ENCODE measurements at places on chromosomes 11 and 22.

- DNase-seq = no peak
These were observed 88.5 kb downstream of the ARL14EP start for GRCh38 chr11:30411383-30411782.

GRCh38 chr11:88231894-88232482, 56.7 kb upstream of the RAB38 start:
- DNase-seq = peak; percentile 64

DNA sequence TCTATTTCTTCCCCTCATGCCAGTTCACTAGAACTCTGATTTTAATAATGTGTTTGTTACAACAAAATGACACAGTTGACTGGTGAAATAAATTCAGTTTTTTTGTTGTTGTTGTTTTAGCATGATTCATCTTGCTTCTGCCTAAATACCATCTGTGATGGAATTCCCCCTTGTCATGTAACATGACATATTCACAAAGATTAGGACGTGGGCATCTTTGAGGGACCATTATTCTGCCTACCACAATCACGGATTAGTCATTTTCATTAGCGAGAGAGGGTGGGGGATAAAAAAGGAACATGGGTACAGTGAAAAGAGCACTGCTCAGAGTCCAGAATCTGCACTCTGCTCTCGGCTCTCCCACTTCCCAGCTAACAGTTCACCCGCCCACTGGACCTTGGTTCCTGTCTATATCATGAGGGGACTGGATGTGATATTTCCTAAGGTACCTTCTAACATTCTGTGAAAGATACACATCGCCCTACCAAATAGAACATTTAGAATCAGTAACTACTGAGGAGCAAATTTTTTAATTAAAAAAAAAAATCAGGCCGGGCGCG, 11.3 kb downstream of the HTATIP2 start:
- no peak for DNase-seq

DNA sequence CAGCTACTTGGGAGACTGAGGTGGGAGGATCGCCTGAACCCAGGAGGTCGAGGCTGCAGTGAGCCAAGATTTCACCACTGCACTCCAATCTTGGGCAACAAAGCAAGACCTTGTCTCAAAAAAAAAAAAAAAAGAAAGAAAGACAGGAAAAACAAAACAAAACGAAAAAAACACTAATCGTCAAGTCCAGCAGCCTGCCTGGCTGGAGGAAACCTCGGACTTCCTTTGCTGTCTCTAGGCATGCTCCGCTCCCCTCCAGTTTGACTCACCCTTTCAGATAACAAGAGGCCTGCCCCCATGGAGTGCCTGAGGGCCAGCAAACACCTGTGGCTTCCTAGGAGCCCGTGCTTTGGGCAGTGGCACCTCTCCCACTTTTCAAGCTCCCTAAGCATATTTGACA, 28.8 kb upstream of the CHKA start:
- DNase-seq = peak; percentile 61

DNA sequence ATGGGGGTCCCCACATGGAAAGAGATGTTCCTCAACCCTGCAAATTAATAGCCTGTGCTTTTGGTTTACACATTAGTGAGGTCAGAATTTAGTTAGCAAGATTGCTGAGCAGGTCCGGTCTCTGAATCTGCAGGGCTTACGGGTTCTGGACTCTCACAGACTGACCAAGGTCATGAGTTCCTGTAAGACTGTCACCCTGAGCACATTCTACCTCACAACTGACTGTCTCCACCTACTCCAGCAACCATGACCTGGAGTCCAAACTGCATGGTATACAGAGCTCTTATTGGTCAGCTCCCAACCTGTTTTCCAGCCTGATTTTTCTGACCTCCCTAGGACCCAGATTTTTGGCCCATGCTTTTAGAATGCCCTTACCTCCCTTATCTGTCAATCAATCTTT, 28.2 kb downstream of the DKK3 start:
- DNase-seq = no peak

GRCh38 chr22:42162728-42163489, 32.3 kb upstream of the CYP2D6 start:
- DNase-seq = no peak

DNA sequence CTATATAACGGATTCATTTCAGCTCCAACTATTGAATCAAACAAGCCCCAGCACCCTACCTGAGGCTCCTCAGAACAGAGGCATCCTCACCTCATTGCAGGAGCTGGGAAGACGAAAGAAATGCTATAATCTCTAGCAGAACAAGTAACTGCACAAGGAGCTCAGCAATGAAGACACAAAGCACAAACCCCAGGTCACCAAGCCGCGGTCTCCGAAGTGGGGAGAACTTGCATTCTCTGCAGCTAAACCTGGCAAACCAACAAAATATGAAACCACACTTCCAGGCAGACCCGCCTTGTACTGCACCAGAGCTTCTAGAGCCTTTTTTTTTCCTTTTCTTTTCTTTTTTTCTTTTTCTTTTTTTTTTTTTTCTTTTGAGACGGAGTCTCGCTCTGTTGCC, 21.8 kb upstream of the CD5 start:
- no peak for DNase-seq

- peak; percentile 47 for DNase-seq
These were observed 23.8 kb downstream of the MICAL2 start for GRCh38 chr11:12134236-12134585.

DNA sequence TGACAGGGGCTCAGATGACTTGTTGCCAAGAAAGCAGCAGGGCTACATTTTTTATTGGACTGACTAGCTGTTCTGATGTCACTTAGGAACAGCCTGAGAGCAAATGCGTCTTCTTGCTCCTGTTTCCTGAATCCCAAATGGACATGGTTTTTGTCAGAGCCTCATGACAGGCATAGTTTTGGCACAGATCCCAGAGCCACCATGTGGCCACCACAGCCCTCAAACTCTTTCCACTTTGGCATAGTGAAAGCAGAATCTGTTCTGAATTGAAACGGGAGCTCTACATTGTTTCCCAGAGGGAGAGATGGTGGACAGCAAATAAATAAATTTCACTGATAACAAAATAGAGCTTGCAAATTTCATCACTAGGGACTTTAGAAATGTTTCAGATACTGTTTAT, 222.2 kb downstream of the C11orf87 start:
- DNase-seq = peak; percentile 2

DNA sequence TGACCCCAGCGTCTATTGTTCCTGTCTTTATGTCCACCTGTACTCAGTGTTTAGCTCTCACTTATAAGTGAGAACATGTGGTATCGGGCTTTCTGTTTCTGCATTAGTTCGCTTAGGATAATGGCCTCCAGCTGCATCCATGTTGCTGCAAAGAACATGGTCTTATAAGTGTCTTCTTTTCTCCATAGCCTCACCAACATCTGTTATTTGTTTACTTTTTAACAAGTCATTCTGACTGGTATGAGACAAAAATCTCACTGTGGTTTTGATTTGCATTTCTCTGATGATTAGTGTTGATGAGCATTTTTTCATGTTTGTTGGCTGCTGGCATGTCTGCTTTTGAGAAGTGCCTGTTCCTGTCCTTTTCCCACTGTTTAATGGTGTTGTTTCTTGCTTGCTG, 21.7 kb upstream of the SLN start:
- no peak for DNase-seq

GRCh38 chr11:72573855-72574445, 100.3 kb downstream of the PDE2A start:
- no peak for DNase-seq

DNA sequence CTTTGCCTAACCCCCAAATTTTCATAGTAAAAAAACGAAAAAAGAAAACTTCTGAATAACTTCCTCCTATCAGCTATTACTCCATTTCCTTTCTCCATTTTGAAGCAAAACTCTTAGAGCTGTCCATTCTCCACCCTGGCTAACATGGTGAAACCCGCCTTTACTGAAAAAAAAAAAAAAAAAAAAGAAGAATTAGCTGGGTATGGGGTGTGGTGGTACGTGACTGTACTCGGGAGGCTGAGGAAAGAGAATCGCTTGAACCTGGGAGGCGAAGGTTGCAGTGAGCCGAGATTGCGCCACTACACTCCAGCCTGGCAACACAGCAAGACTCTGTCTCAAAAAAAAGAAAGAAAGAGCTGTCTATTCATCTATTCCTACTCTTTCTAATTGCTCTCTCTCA, 11.3 kb upstream of the NXF1 start:
- no peak for DNase-seq

- no peak for DNase-seq
These were observed 29.0 kb upstream of the KRTAP5-7 start for GRCh38 chr11:71498091-71498490.

- DNase-seq = no peak
These were observed 23.4 kb upstream of the WNT7B start for GRCh38 chr22:46000081-46001027.

DNA sequence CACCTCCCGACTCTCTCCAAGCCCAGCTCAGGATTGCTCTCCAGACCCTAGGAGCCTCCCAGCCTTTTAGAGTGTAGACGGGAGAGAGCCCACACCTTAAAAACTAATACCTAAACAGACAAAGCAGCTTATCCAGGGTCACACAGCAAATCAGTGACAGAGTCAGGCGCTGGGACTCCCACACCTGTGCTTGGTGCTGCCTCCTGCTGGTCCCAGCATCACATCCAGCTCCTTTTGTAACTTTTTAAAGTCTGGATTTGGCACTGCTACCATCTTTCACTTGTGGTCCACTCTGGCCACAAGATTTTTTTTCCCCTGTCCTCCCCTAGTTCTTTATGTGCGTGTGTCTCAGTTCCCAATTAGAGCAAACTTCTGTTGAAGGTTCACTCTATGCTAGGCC, 4.7 kb downstream of the ANO1 start:
- DNase-seq = no peak

GRCh38 chr11:114447892-114448291, 8.6 kb downstream of the REXO2 start:
- no peak for DNase-seq

DNA sequence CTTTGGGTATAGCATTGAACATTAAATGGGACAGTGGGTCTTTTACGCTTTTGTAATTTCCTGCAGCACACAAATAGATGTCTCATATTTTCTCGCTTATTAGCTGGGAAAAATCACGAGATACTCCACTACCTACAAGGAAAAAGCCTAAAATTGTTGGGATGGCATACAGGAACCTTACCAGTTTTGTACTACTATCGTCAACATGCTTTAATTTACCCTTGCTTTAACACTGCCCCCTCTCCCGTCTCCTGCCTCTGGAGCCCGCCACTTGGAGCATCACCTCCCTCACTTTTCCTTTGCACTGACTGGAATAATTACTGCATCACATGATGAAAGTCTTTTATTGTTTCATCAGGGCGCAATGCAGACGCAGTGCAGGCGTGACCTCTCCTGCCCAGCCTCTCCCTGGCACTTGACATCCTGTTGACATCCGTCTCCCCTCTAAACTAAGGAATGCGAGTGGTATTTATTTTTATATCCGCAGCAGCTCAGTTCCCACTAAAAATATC, 1.0 kb upstream of the FNBP4 start:
- DNase-seq = peak; percentile 80

DNA sequence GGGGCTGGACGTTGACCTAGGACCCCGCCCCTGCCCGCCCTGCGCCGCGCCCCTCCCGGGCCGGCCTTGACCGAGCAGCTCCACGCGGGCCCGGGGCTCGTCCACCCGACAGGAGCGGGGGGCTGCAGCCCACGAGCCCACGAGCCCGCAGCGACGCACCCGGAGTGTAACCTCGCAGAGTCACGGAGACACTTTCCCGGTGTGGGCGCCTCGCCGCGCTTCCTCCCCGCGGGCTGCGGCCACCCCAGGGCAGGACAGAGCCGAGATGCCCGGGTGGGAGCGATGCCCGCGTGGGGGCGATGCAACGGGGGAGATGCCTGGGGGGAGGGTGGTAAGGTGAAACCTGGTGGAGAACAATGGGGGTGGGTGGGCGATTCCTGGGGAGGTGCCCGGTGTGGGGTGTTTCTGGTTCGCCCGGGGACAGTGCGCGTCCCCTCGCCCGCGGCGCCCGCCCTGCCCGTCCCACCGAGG, 4.9 kb upstream of the ZBED4 start:
- no peak for DNase-seq

DNA sequence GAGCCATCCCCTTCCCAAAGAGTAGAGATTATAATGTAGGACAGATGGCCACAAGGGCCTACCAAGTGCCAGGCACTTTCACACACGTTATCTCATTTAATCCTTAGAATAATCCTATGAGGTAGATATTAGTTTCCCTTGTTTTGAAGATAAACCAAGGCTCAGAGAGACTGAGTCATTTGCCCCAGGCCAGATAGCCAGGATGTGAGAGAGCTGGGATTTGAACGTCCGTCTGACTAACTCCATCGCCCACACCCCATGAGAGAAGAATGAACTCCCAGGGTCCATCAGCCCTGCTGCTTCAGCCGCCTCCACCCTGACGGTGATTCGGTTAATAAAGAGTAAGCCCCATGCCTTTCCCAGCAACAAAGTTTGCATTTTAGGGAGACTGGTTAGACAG, 10.7 kb downstream of the PRG3 start:
- no peak for DNase-seq

- no peak for DNase-seq
These were observed 21.9 kb downstream of the CASP12 start for GRCh38 chr11:104876324-104876723.

- no peak for DNase-seq
These were observed 89.1 kb upstream of the RTL6 start for GRCh38 chr22:44586999-44587736.

GRCh38 chr22:27801616-27802345, at the start of gene MN1:
TSS of gene MN1 (minus strand) at chr22:27801756. CDS start at chr22:27800543, 1,213 bp downstream.
- DNase-seq = peak; percentile 54

DNA sequence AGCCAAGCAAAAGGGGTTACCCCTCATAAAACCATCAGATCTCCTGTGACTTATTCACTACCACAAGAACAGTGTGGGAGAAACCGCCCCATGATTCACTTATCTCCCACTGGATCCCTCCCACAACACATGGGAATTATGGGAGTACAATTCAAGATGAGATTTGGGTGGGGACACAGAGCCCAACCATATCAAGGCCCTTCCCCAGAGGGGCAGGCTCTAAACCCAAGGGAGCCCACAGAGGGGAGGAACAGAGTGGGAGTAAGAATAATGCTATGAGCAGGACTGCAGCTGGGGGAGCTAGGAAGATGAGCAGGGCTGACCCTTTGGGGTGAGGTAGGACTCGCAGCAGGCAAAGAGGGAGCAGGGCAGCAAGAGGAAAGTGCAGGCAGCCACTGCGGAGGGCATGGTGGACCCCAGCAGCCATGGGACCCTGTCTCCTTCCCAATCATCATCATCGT, 59.3 kb downstream of the CD82 start:
- no peak for DNase-seq

- no peak for DNase-seq
These were observed 13.0 kb downstream of the C11orf86 start for GRCh38 chr11:66987924-66988637.

DNA sequence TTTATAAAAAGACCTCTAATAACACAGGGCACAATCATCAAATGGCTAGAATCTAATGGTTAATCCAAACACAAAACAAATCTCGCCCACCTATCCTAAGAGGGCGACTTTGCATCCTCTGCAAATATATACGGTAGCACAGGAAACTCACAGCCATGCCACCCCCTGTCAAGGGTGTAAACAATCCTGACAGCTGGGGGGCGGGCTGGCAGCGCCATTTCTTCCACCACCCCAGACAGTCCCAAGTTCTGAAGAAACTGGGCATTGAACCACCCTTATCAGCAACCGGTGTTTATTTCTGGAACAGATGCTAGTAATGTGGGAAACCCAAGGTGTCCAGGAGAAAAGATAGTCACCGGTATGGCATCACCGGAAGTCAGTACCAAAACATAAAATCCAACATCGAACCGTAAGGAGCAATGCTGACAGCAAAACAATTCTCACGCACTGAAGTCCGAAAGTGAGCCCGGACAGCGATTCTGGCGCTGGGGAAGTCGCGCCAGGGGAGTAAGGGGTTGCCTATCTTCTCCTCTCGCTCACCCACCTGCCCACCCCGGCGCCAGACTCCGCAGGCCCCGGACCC, 825 bp downstream of the FBXO3 start:
- peak; percentile 48 for DNase-seq
